ENCODE measurements at places on chromosomes 5 and 9. TPM values are rescaled to one million over a fixed set of nuclear protein-coding genes. Genes with fewer than 3 reads are reported as not detected.

LCP2 gene
- total RNA-seq: not detected

CTSV gene
- 0.44 TPM for total RNA-seq

PCDH1 gene
- total RNA-seq: 4.2 TPM

LCN9 gene
- not detected for total RNA-seq

C1QTNF3 gene
- under 0.01 TPM for total RNA-seq

DEPDC1B gene
- 0.44 TPM for total RNA-seq

CEL gene
- not detected for total RNA-seq

SUSD3 gene
- total RNA-seq: not detected

TYRP1 gene
- 13.8 TPM for total RNA-seq

PHYHD1 gene
- total RNA-seq: 24.5 TPM

NMUR2 gene
- under 0.01 TPM for total RNA-seq

SGCD gene
- total RNA-seq: 0.88 TPM

MARVELD2 gene
- 1.1 TPM for total RNA-seq

LSM11 gene
- total RNA-seq: 2.0 TPM

KIAA1958 gene
- 1.7 TPM for total RNA-seq

TNFSF8 gene
- total RNA-seq: not detected

DTWD2 gene
- 6.7 TPM for total RNA-seq

TLX3 gene
- not detected for total RNA-seq

HK3 gene
- under 0.01 TPM for total RNA-seq

CDKN2B-AS1 gene
- total RNA-seq: 9.2 TPM

CFAP90 gene
- not detected for total RNA-seq

LNPEP gene
- total RNA-seq: 47.4 TPM

DMRT2 gene
- total RNA-seq: not detected

CDC26 gene
- 14.4 TPM for total RNA-seq

PLPP7 gene
- total RNA-seq: 4.3 TPM

PRR16 gene
- 13.2 TPM for total RNA-seq

DRD1 gene
- 0.44 TPM for total RNA-seq

F2RL1 gene
- 209 TPM for total RNA-seq

GFI1B gene
- not detected for total RNA-seq

ZDHHC11 gene
- 2.4 TPM for total RNA-seq

PCDHB15 gene
- total RNA-seq: 0.14 TPM

EQTN gene
- not detected for total RNA-seq

CARD6 gene
- total RNA-seq: 11.6 TPM

CCIN gene
- 0.22 TPM for total RNA-seq

STX17 gene
- total RNA-seq: 19.9 TPM

GDF9 gene
- 0.22 TPM for total RNA-seq

PCDHGC3 gene
- 81.9 TPM for total RNA-seq

ASPN gene
- 0.44 TPM for total RNA-seq

MEF2C gene
- total RNA-seq: 11.3 TPM

Data from placental pericyte (primary cell).